ENCODE measurements at places on chromosomes 5 and 9.

GRCh38 chr9:32906213-32906612 is 95.2 kb downstream of the APTX start:
- DNase-seq: no peak

DNA sequence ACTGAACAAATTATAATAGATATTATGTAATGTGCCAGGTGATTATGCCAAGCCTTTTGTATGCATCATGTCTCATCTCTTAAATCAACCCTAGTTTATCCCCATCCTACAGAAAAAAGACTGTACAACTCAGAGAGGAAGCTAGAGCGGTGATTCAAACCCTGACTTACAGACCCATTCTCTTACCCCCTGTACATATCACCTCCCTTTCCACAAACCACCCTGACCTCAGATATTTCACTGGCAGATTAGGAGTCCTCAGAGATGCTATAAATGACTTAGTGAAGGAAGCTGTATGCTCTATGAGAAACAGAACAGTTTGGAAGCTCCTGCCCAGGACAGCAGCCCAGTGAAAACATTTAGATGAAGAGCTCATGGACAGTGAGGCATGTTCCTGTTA is 79.1 kb upstream of the RARS1 start:
- DNase-seq: no peak

GRCh38 chr9:20070336-20070735 is 281.5 kb upstream of the SLC24A2 start:
- DNase-seq: no peak

DNA sequence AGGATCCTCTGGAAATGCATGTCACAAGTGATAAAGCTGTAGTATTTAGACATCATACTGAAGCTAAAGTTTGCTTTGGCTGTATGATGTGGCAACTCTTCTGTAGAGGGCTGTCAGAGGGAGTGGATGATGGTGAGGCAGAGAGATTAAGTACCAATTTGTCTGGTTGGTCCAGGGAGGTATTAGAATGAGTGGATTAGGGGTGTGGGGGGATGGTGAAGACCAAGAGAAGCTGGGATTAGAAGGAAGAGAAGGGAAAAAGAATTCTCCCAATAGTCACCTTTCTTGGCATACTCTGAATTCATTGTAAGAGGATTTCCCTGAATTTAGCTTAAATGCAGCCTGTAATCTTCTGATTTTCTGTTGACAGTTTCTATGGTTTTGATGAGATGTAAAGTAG is 3.6 kb downstream of the PCDHAC2 start:
- no peak for DNase-seq

- no peak for DNase-seq
These were observed 186.2 kb downstream of the PLK2 start for GRCh38 chr5:58273711-58274110.

DNA sequence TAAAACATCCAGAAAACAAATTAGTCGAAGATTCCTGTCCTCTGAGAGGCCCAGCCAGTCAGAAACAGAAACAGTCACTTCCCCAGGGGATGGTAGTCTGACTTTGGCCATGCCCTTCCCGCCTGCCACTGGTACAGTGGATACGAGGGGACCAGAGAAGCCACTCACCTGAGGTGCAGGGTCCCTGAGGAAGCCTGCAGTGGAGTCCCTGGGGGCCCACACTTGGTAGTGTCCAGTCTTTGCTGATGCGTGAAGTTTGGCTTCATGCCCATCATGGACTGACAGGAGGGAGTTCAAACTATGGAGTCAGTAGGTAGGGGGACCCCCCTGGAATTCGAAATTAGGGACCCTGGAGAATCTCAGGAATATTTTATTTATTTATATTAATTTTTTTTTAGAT is 147.5 kb downstream of the DAB2IP start:
- no peak for DNase-seq

DNA sequence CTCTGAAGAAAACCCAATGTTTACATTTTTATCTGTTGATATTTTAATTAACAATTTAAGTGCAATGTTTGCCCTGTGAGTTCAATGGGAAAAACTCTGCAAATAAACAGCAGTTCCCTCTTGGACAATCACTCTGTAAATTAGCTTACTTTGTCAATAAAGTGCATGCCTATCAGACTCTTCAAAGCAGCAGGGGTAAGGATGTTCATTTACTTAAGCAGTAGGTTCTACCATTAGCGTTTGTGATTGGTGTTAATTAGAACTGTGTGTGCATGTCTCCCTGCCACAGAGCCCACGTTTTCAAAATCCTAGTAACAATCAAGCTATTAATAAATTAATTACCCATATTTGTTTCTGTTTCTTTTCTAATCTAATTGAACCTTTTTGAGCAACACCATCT is 1921.6 kb upstream of the WWC1 start:
- DNase-seq: no peak

DNA sequence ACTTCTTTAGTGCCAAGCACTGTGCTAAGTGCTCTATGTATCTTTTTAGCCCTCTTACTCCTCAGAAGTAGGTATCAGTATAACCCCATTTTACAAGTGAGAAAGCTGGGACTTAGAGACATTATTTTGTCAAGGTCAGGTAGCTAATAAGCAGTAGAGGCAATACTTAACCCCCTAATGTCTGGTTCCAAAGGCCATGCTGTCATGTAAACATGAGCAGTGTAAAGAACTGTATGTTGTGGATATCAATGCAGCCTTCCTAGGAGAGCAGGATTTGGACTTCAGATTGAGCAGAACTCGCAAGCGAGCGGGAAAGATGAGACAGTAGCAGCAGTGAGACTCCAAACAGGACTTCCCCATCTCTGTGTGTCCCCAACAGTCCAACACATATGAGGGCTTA is 3.6 kb upstream of the SHROOM1 start:
- DNase-seq: no peak

- no peak for DNase-seq
These were observed 96.6 kb downstream of the NLN start for GRCh38 chr5:65818592-65818991.

GRCh38 chr5:65161655-65162054 is 320.1 kb downstream of the ADAMTS6 start:
- DNase-seq: no peak

- no peak for DNase-seq
These were observed 80.2 kb downstream of the GLDC start for GRCh38 chr9:6565312-6565711.

GRCh38 chr9:4225291-4226028 is 74.4 kb downstream of the GLIS3 start:
- no peak for DNase-seq

GRCh38 chr5:94969174-94969573 is 315.7 kb downstream of the MCTP1 start:
- no peak for DNase-seq

DNA sequence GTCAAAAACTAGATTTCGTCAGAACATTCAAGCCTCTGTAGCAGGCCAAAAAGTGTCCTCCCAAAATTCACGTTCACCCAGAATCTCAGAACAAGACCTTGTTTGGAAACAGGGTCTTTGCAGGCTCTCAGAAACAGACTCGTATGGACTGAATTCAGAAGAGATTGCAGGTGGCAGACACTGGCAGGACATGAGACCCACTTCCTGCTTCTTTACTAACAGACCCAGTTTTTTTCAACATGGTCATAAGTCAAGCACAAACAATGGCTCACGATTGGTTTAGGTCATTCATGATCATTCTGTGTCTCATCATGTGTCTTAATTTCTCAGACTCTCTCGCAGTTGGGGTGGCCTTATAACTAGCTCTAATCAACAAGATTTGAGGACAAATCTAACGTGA is 5.4 kb upstream of the TENT4A start:
- no peak for DNase-seq

DNA sequence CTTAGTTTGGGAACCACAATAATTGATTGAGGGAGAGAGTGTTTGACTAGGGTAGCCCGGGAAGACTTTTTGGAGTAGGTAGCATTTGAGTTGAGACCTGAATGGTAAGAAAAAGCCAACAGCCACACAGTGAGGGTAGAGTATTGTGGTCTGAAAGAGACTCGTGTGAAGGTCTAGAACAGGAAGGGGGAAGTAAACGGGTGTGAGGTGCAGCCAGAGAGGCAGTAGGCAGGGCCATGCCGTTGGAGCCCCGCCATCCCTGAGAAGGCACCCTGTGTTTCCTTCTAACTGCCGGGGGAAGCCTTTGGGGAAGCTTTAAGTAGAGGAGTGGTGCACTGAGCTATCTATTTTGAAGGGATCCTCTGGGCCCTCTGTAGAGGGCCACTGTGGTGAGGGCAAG is 3.5 kb upstream of the F2RL2 start:
- no peak for DNase-seq

DNA sequence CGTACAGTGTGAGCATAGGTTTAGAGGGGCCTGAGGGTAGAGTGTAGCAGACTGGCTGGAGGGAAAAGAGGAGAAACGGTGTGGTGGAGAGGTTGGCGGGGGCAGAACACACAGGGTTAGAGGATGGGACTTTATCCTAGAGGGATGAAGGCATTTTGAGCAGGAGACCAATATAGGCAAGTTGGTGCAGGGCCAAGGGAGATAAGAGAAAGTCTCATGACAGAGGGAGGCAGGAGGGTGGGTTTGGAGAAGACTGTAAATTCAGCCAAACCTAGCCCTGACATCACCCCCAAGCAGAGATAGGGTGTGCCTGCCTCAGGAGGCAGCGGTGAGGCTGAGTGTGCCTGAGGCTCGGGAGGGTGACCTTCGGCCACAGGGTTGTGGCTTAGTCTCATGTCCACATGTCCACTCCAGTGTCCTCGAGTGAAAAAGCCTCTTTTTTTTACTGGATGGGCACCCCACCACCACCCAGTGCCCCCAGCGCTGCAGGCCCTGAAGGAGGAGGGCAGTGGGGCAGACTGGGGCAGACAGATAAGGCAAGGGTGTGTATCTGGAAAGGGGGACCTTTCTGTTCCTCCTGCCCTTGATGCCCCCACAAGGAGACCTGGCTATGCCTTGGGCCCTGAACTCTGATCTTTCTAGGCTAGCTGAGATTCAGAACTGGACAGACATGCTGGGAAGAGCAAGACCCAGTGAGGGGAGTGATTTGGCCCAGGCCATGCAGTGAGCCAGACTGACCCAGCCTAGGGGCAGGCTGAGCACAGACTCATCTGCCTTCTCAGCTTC is 108.7 kb downstream of the RGS3 start:
- DNase-seq: no peak

DNA sequence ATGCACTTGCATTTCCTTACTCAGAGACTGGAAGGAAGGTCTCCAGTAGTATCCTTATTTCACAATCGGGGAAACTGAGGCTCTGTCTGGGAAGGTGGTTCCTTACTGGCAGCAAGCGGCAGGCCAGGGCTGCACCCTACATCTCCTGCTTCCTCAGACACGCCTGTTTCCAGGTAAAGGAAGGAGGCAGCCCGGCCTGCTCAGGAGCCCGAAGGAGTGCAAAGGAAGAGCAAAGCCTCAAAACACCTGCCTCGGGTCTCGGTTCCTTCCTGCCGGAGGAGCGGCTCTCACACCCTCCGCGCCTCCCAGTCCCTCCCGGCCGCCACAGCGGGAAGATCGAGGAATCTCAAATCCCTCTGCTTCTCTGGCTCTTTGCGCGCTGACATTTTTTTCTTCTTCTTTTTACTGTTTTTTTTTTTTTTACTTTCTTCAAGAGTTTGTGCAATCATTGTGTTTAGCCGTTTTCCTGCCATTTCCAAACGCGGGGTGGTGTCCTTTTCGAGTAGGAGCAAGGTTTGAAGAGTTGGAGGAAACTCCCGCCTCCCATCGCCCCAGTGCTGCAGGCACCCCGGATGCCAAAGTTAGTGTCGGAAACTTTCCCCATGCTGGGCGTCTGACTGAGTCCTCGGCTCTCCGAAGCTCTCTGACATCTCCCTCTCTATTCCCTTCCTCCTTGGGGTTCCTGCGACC is 1.0 kb downstream of the GGTA1 start:
- DNase-seq: no peak

DNA sequence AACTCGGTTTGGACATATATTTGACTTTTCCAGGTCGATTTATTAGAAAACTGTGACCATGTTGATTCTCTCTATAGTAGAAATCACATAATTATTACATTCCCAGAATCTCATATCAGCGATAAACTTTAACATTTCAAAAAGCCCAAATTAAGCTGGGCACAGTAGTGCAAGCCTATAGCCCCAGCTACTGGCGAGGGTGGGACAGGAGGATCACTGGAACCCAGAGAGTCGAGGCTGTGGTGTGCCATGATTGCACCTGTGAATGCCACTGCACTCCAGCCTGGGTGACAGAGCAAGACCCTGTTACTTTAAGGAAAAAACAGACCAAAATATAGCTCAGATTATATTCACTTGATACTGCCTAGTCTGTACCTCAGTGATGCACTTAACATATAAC is 128.9 kb downstream of the CPLANE1 start:
- no peak for DNase-seq

DNA sequence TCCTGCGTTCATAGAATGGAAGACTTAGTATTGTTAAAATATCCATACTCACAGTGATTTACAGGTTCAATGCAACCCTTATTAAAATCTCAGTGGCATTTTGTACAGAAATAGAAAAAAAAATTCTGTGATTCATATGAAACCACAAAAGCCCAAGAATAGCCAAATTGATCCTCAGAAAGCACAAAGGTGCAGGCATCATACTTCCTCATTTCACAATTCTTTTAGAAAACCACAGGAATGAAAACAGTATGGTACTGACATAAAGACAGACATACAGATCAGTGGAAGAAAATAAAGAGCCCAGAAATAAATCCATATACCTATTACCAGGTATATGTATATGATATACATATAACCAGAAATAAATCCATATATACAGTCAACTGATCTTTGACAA is 86.8 kb upstream of the MEGF10 start:
- no peak for DNase-seq

GRCh38 chr9:110073356-110073905 is 134.5 kb downstream of the C9orf152 start:
- no peak for DNase-seq

All from T-helper 1 cell (primary cell).